ENCODE measurements at places on chromosomes 3 and 15.

DNA sequence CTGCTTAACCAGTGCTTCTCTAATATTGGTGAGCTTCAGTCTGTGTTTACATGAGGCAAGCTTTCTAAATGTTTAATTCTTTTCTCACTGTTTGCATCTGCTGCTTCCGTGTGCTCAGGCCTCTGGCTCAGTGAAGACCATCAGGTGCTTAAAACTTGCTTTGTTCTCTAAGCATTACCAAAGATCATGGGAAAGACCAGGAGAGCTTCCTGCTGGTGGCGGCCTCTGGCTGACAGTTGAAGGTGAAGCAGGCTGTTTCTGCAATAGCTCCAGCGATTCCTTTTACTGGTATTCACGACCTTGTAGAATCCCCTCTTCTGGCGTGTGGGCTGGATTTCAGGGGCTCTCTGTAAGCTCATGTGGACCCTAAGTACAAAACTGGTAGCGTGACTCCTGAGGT lies 45.1 kb downstream of the EDEM1 start:
- no peak for DNase-seq

DNA sequence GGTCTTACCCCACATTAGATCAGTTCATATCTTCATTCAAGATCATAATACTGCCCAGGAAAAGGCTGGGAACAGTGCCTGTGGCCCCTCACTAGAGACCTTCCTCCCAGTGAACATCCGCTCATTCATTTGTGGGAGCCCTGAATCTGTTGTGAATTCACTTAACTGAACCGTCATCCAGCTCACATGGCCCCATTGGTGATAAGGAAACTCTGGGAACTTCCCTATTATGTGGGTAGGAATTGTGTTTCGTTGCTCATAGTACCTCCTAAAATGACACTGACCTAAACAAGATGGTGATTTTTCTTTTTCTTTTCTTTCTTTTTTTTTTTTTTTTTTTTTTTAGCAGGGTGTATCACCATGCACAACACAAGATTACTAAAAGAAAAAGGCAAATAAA lies 6.8 kb upstream of the MESP2 start:
- no peak for DNase-seq

DNA sequence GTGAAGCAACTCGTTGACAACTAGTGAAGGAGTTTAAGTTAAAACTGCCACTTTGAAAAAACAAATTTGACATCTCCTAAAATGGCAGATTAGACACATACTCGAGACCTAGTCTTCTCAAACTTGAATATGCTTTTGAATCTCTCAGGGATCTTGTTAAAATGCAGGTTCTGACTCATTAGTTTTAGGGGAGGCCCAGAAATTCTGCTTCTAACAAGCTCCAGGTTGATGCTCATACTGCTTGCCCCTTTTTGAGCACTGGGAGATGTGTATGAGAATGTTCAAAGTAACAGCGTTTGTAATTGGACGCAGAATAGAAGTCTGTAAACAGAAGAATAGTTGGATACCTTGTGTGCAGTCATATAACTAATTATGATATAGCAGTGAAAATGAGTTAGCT lies 1.6 kb downstream of the C3orf38 start:
- no peak for DNase-seq

DNA sequence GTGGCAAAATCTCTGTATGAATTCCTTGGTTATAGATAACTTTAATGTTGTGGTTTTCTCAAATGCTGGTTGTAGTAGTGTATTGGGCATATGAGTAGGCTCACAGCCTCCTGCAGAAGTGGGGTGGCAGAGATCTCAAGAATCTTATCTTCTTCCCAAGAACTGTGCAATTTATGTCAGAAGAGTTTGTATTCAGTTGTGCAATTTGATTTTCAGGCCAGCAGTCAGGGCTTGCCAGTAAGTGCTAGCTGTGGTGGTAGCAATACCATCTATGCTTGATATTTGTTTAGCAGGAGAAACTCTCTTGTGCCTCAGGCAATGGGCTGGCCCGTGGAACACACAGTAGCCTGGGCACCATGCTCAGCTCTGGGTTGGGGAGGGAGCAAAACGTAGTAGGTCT lies 58.4 kb upstream of the GOLIM4 start:
- no peak for DNase-seq

- no peak for DNase-seq
Observed at GRCh38 chr3:42264399-42265058, 1.5 kb downstream of the CCK start.

GRCh38 chr3:116028157-116028556 lies 404.8 kb downstream of the GAP43 start:
- no peak for DNase-seq

- DNase-seq = peak; percentile 52
Observed at GRCh38 chr3:195226900-195227447, 44.0 kb downstream of the XXYLT1 start.

DNA sequence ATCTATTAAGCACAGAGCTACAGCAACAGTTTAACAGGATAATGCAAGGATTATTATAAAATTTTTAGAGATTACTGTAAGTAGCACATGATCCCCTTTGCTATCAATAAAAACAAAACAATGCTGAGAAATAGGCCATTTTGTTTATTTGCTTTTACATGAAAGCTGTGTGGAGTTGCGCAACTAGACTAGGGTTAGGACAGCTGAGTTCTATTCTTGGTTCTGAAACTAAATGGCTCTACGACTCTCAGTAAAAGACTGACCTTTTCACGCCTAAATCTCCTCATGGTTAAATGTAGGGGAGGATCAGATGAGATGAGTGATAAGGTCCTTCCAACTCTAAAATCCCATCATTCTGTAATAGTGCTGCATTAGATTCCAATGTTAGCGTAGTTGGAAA lies 25.0 kb downstream of the KCNMB2 start:
- DNase-seq = no peak

DNA sequence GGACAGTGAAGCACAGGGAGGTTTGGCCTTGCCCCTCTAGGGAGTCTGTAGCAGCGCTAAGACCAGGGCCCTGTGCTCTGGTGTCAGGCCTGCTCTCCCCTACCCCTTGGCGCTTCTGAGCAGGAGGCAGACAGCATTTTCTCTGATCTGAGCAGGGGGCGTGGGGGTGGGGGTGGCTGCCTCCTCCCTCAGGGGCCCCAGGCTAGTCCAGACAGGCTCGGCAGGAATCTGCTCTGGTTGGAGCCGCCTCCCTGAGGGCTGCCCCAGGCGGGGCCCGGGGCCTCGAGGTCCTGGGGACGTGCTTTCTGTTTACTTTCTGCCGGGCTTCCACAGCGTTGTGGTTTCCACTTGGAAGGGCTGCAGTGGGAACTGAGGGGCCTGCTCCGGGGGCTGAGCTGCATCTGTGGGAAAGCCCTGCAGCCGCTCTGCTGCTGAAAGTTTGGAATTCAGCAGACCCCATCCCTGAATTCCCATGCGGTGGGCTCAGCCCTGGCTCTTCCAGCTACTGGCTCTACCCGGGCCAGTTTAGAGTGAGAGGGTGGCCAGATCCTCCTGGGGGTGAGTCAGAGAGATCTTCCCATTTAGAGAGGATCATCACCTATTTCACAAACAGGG lies 105.4 kb downstream of the LINGO1 start:
- DNase-seq = no peak

GRCh38 chr3:154517404-154517803 lies 87.4 kb upstream of the GPR149 start:
- DNase-seq = no peak

GRCh38 chr3:45087155-45087554 lies 59.0 kb downstream of the CDCP1 start:
- no peak for DNase-seq

DNA sequence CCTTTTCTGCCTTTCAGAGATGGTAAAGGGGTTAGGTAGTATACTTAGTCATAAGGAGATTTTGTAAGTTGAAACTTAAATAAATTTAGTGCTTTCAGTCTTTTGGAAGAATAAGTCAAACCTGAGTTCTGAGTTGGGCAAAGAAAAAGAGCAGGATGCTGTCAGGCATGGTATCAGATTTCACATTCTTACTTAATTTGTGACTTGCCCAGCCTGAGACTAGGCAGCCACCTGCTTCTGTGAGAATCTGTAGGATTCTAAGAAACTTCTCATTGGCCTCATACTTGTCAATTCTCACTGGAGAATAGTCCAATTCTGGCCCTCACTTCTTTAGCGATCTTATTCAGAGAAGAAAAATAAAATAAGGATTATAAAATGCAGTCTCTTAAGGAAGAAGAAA lies 577.5 kb downstream of the DIPK2A start:
- no peak for DNase-seq

DNA sequence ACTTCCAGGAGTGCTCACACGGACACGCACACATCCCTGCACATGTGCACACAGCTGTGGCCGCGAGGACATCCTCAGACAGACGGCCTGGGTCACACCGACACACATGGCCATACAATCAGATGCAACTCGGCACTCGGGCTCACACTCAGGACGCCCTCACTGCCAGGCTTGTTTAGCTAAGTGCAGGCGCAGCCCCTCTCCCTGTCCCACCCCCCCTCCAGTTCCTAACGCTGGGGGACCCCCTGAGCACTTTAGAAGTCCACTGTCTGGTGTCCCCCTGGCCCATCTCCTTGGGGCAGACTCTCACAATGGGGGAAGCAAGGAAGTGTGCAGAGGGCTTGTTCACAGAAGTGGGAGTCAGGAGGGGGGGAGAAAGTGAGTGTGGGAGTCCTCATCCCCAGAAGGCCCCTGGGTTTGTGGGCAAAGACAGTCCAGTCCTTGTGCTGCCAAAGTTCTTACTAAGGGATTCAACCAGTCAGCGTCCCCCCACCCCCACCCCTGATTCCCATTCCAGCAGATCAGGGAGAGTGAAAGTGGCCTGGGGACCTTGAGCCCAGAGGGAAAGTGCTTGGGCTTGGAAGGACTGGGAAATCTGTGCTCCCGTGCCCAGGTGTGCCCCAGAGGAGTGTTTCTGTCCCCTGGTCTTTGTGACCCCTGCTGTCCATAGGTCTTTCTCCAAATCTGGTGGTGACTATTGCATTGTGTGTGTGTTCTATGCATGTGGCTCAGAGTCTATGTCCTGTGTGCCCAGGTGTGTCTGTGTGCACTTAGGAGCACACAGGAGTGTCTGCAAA lies 767 bp upstream of the GATA2 start:
- DNase-seq = peak; percentile 51

- no peak for DNase-seq
Observed at GRCh38 chr15:40957581-40958051, 4.3 kb downstream of the CHAC1 start.

DNA sequence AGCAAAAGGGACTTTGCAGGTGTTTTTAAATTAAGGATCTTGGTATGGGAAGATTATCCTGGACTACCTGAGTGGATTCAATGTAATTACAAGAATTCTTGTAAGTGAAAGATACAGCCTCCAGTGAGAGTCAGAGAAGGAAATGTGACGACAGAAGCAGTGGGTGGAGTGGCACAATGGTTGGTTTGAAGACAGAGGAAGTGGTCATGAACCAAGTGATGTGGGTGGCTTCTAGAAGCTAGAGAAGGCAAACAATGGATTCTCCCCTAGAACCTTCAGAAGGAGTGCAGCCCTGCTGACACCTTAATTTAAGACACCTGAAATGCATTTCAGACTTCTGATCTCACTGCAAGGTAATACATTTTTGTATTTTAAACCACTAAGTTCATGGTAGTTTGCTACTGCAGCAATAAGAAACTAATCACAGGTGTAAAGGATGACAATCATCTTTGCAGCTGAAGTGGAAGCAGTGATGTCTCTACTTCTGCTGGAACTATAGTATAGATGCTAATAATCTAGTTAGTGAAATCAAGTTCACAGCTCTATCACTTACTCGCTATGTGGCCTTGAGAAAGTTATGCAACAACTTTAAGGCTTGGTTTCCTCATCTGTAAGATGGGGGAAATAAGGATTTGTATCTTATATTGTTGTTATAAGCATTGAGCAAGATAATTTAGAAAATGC lies 403.4 kb upstream of the SUCLG2 start:
- no peak for DNase-seq

- DNase-seq = no peak
Observed at GRCh38 chr3:13215940-13216546, 142.8 kb upstream of the IQSEC1 start.

DNA sequence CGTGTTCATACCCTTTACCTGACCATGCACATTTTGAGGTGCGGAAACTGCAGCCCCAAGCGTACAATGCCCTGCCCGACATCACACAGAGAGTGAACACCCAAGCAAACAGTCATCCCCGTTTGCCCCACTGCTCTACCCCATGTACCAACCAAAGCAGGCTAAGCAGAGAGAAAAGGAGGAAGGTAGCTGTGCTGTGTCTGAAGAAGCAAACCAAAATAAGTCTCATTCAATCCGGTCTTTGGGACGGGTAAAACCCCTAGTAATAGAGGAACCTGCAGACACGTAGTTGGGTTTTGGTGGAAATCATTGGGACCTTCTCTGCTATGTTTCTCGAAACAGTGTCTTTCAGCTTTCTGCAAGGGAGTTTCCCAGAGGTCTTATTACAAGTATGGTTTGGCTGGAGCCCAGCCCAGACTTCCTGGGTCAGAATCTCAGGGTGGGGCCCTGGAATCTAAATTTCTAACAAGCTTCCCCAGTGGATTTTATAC lies 164.6 kb upstream of the HES1 start:
- DNase-seq = no peak

GRCh38 chr3:94365006-94365405 lies 302.1 kb downstream of the NSUN3 start:
- DNase-seq = no peak

DNA sequence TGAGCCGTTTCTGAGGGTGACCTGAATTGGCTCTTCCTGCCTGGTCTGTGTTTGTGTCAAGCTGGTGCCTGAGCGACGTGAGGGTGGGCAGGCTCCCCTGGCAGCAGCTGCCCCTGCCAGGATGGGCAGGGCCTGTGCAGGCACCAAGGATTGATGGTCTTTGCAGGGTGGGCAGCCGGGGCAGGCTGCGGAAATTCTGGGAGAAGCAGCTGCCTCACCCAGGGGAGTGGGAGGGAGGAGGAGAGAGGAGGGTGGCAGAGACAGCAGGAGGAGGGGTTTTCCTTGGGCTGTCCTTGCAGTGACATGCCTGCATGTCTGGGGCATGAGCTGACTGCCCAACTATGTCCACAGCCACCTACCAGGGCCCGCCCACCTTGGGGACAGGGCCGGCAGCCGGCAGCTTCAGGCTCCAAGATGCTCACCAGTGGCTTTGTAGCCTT lies 27.9 kb upstream of the SLC6A6 start:
- DNase-seq = no peak

- no peak for DNase-seq
Observed at GRCh38 chr3:189909573-189909972, 211.1 kb downstream of the P3H2 start.

- no peak for DNase-seq
Observed at GRCh38 chr3:56985878-56986277, 74.6 kb upstream of the SPATA12 start.

- DNase-seq = no peak
Observed at GRCh38 chr3:49787182-49787464, 781 bp upstream of the IP6K1 start.

DNA sequence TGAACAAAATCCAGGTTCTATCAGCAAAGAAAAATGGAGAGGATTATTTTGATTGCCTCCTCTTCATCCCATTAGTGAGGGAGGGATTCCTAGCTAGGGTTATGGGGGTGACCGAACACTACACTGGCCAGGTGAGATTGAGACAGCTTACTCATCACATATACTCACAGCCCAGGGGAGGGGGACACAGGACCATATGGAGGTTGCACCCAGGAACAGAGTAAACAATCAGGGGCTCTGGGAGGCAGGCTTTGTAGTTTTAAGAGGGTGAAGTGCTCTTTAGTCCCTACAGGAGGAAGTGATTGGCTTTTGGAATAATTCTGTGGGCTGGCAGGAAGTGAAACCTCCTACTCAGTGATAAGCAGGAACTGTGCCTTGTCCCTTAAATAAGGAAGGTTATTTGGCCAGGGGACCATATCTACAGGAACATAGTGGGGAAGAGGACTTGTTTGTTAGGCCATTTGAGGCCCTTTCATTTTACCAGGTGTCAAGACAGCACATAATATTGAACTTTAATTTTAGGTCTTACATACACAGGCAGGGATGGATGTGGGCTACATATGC lies 17.5 kb upstream of the KCTD6 start:
- no peak for DNase-seq

GRCh38 chr15:89052474-89052873 lies 35.8 kb upstream of the ABHD2 start:
- peak; percentile 35 for DNase-seq
